Caco-2 (cell line): ENCODE measurements at places on chromosomes 3 and 15. TPM values are rescaled to one million over a fixed set of nuclear protein-coding genes. Genes with fewer than 3 reads are reported as not detected.

DNA sequence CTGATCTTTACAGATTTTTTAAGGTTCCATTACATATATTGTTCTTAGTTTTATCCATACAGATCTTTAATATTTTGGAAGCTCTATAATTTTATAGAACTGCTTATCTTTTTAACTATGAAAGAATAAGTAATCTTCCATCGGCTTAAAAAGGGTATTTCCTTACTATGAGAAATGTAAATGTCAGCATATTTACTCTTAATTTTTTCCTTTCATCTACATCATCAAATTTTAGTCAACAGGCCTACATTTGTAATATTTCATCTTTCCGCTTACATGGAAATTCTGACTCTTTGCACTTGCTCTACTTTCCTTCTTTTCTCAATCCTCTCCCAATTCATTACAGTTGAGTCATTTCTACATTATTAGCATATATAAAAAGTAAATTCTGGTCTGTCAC, 111.3 kb upstream of the GOLGA6L6 start:
- no peak for DNase-seq

GRCh38 chr15:57527382-57528091, 64.2 kb upstream of the MYZAP start:
- DNase-seq = peak; percentile 70

DNA sequence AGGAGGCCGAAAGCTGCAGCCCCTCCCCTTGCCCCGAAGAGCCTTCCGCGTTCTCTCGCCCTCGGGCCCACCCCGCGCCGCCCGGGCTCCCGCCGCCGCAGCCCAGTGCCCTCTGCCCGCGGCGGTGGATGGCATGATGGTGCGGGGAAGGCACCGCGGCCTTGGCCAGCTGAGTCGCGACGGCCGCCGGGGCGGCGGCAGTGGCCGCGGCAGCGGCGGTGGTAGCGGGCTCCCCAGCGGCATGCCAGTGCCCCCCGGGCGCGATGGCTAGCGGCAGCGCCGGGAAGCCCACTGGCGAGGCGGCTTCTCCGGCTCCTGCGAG, 1.2 kb downstream of the TLNRD1 start:
- DNase-seq = peak; percentile 5

Gene SI
- 1.7 and 2.6 TPM in 2 replicates for total RNA-seq

GRCh38 chr3:174541708-174542315, 317.3 kb upstream of the NAALADL2 start:
- no peak for DNase-seq

DNA sequence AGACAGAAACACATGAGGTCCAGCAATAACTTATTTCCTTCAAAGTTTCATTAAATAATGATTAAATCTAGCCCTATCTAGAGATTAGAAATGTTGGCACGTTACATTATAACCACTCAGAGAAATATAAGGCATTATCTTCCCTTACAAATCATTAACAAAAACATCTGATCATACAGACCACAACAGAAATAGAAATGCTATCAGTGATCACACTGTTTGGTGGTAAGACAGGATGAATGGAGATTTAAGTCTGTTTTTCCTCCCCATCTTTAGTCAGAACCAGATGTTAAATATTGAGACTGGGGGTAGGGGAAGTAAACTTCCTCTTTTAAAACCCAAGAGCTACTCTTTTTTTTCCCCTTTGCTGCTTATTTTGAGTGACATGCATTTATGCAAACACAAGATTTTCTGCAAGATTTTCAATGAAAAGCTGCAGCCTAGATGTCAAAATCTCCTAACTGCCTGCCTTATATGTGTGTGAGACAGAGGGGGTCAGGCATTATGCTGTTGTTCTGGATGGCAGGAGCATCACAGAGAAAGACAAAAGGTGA, 70.4 kb downstream of the CBLB start:
- no peak for DNase-seq

- no peak for DNase-seq
Measured at GRCh38 chr3:49780080-49780974, 6.0 kb downstream of the IP6K1 start.

Gene COL8A1
- total RNA-seq = not detected in 2 replicates

Gene ERICH6
- not detected in 2 replicates for total RNA-seq

GRCh38 chr3:69425249-69425648, 39.4 kb upstream of the FRMD4B start:
- DNase-seq = no peak

Gene VWA5B2
- 0.79 and 1.6 TPM in 2 replicates for total RNA-seq

DNA sequence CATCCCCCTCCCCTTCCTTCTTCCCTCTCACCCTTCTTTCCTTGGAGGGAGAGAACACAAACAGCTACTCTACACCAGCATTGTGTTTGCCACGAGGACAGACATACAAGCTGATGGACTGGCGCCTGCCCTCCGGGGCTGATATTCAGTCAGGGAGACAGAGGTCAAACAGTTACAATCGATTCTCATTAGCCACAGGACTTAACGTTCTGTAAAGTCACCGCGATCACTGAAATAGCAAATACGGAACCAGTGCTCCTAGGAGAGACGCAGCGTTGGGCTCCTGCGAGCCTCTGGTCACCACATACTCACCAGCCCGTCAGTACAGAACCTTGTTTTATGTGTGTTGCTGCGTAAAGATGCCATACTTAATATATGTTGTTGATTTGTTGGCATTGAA, 108.8 kb downstream of the LRRK1 start:
- DNase-seq = no peak

- DNase-seq = no peak
Measured at GRCh38 chr3:158750016-158750415, 17.8 kb upstream of the RARRES1 start.

Gene PRTG
- 39.1 and 40.2 TPM in 2 replicates for total RNA-seq

Gene ACKR2
- 3.5 and 4.1 TPM in 2 replicates for total RNA-seq
